Transverse colon (tissue), 4 donors: ENCODE measurements at places on chromosomes 3 and 15.
A peak's percentile ranks its signal among the peaks of the same experiment; 100 is the strongest.

DNA sequence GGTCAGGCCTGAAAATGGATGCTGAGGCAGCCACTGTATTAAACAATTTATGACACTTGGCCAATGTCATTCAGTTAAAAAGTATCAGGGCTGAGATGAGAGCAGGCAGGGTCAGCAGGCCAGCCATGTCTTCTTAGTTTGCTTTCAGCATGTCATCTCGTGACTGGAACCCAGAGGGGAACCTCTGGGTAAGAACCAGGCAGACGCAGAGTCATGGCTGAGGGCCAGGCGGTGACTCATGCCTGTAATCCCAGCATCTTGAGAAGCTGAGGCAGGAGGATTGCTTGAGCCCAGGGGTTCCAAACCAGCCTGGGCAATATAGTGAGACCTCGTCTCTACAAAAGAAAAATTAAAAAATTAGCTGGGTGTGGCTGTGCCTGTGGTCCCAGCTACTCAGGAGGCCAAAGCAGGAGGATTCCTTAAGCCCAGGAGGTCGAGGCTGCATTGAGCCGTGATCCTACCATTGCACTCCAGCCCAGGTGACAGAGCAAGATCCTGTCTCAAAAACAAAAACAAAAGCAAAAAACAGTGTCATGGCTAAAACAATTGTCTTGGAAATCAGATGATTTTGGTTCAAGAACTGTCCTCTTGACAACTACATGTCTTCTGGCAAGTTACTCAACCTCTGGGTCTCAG, 11.7 kb downstream of the BCL2L10 start:
- DNase-seq = peak; percentile 78

GRCh38 chr3:27452368-27453090, 31.7 kb downstream of the SLC4A7 start:
- no peak for DNase-seq

DNA sequence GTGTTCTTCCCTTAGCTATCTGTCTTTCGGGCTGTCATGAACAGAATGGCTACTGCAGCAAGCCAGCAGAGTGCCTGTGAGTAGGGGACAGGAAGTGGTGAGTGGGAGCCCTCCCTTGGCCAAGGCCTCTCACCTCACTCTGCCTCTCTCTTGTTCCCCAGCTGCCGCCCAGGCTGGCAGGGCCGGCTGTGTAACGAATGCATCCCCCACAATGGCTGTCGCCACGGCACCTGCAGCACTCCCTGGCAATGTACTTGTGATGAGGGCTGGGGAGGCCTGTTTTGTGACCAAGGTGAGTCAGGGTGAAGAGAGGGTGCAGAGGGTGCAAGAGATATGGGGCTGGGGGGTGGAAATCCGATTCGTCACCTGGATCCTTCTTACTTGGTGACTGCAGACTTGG, 3.0 kb downstream of the DLL4 start:
- peak; percentile 32 for DNase-seq

- DNase-seq = peak; percentile 76
Observed at GRCh38 chr15:100338971-100339444, 2.8 kb downstream of the ADAMTS17 start.

DNA sequence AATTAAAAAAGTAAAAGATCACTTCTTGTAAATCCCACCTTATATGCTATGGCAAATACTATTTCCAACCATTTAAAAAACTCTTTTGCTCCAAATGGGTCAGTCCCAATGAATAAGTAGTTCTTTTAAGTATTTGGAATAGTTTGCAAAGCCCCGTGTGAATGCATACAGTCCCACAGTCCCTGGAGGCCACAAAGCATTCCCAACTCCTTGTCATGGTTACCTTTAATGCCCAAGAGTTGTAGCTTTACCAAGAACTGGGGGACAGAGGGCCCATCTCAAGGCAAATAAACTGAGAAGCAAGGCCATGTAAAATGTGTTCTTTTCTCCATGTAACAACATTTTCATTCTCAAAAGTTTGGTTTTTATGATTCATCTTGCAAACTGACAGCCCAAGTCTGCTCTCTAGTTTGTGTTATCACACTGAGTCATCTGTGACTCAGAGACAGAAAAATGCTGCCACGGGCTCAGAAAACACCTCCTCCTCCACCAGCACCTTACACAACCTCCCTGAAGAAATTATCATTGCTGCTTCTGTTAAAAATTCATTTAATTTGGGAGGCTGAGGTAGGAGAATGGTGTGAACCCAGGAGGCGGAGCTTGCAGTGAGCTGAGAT, 336.2 kb downstream of the ERC2 start:
- DNase-seq = no peak

GRCh38 chr3:124698030-124698770, 32.1 kb upstream of the UMPS start:
- no peak for DNase-seq

GRCh38 chr15:65309882-65310418, 5.5 kb downstream of the RNU5B-1 start:
- no peak for DNase-seq

DNA sequence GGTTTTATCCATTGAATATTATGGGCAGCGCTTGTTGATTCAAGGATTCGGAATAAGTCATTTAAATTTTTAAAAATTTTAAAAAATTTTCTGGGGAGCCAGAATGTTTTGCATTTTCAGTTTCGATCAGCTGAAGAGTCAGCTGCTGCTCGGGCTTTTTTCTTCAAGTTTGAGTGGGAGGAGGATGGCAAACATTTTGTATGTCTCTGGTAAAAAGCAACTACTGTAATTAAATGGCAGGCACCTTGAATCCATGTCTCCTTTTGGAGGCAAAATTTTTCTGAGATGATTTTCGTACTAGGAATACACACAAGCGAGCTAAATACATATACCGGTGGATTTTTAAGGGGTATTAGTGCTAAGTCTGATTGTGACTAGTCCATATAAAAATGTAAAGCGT, 612 bp downstream of the C3orf38 start:
- DNase-seq = no peak
